ENCODE measurements at places on chromosomes 3 and 15.

GRCh38 chr15:90869601-90870353, 1.4 kb downstream of the FURIN start:
- no peak for DNase-seq

DNA sequence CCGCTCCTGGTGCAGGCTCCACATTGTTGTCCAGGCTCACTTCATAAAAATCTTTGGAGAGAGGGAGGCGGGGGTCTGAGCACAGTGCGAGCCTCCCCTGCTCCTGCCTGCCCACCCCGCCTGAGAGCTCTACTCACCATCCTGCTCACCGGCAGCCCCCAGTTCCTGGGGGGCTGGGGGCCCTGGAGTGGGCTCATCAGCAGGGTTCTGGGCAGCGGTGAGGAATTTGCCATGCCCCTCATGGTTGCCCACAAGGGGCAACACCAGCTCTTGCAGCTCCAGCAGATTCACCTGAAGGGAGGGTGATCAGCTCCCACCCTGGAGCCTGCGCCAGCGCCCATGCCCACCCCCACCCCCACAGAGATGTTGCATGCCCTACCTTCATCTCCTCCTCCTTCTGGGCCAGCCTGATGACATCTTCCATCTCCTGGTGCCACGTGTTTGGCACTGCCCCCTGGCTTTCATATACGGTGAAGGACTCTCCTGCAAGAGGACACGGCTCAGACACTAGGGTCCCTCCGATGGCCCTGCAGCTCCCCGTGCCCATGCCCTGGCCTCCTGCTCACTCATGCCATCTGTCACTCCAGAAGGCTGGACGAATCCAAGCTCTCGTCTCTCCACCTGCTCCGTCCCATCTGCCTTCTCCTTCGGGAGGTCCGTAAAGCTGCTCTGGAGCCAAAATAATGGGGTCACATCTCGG, 162.1 kb downstream of the TBC1D2B start:
- no peak for DNase-seq

- peak; percentile 30 for DNase-seq
Observed at GRCh38 chr3:151085889-151086483, 522 bp downstream of the MED12L start.

- no peak for DNase-seq
Observed at GRCh38 chr15:41935566-41936020, 36.8 kb downstream of the EHD4 start.

DNA sequence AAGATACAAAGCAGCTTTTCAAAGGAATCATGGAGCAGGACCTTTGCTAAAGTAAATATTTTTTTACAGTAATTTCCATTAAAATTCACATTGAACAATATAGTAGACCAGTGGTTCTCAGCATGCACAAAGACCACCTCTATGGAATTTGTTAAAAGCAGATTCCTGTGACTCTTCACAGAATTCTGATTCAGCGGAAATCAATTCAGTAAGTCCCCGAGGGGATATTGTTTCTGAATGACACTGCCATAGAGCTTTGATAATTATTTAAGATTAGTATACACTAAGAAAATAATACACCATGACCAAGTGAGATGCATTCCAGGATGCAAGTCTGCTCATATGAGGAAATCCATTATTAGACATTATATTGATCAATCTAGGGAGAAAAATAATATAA, 161.9 kb upstream of the TNIK start:
- DNase-seq: no peak

- no peak for DNase-seq
Observed at GRCh38 chr3:44893097-44893496, 18.7 kb downstream of the TGM4 start.
